Cardiac fibroblast (primary cell): ENCODE measurements at places on chromosomes 11 and 22.

- DNase-seq: no peak
Observed at GRCh38 chr11:15912825-15913224, 443.5 kb downstream of the SOX6 start.

GRCh38 chr11:45511566-45511965, 153.9 kb downstream of the CHST1 start:
- no peak for DNase-seq

- DNase-seq: peak; percentile 41
Observed at GRCh38 chr11:68541991-68542390, 81.4 kb downstream of the PPP6R3 start.

- DNase-seq: no peak
Observed at GRCh38 chr11:76673176-76674142, 2.9 kb upstream of the LRRC32 start.

DNA sequence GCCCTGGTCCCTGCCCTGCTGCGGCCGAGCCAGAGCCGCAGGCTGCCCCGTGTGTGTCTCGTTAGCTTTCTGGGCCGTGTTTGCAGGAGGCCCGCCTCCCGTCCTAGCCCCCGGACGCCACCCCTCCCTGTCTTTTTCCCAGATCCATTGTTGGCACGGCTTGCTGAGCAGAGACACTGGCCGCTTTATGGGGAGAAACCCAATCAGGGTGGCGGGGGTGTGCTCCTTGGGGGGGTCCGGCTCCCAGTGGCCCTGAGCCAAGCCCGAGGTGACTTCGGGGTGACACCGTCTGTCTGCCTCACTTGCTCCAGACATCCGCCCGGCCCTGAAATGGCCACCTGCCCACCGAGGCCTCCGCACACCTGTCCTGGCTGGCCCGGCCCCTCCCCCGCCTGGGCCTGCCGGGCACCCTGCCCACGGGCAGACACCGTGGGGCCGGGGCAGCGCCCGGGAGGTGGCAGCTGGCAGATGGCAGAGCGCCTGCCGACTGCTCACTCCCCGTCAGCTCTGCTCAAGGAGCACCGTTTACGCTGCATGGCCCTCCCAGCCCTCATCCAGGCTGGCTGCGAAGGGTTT, 43.1 kb upstream of the PPARA start:
- DNase-seq: no peak
